ENCODE measurements at places on chromosomes 12 and 14.
A peak's percentile ranks its signal among the peaks of the same experiment; 100 is the strongest.

- no peak for DNase-seq
Observed at GRCh38 chr14:97776890-97777558, 979.8 kb downstream of the VRK1 start.

- no peak for DNase-seq
Observed at GRCh38 chr14:105018414-105018813, 2.5 kb downstream of the CDCA4 start.

GRCh38 chr14:76329951-76330350, 46.0 kb upstream of the ESRRB start:
- DNase-seq: no peak

- DNase-seq: peak; percentile 8
Observed at GRCh38 chr14:101561145-101561896, at the start of gene DIO3. DIO3 (plus strand) TSS chr14:101561495.

DNA sequence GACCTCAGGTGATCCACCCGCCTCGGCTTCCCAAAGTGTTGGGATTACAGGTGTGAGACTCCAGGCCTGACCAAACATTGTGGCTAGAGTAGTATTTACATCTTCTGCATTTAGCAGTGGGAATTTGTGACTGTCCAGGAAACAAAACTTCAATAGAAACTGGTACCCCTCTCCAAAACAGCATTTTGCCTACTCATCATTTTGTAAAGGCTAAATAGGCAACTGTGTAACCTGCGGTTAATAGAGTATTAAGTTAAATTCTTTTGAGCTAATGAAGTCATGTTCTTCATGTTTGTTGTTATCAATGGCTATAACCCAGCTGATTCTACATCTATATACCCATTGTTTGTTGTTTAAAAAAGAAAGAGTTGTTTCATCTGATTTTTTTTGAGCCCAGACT, 8.1 kb downstream of the CMAS start:
- DNase-seq: no peak

GRCh38 chr14:21476523-21476924, 235 bp downstream of the RAB2B start:
- peak; percentile 70 for DNase-seq

DNA sequence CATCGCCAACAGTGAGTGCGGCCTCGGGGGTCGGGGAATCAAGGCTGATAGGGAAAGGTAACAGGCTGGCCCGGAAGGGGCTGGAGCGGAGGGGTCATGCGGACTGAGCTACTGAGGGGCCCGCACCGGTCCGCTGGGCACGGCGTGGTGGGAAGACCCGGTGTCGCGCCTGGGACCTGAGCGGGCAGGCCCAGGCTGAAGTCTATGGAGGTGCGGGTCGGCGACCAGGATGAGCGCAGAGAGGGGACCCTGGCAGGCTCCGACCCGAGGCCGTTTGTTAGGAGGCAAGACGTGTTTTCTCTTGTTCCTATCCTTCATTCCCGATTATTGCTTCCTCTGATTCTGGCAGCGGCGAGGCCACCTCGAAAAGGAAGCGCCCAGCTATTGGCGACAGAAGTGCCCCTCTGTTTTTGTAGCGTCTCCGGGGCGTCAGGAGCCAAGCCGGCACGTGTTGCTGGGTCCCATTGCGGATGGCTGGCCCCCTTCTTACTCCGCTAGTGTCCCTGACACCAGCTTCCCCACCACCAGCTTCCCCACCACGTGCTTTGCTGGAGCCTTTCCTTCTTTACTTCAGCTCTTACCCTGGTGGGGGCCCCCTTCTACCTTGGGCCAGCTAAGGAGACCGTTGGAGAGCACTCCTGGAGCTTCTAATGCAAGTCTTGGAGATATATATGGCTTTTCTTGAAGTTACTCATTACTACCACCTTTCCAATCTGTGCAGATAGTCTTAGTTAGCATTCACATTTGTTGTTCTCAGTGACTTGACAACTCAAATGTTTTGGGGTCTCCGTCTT, 653 bp downstream of the PA2G4 start:
- DNase-seq: peak; percentile 42

- DNase-seq: no peak
Observed at GRCh38 chr12:113120670-113121370, 14.7 kb downstream of the RASAL1 start.

DNA sequence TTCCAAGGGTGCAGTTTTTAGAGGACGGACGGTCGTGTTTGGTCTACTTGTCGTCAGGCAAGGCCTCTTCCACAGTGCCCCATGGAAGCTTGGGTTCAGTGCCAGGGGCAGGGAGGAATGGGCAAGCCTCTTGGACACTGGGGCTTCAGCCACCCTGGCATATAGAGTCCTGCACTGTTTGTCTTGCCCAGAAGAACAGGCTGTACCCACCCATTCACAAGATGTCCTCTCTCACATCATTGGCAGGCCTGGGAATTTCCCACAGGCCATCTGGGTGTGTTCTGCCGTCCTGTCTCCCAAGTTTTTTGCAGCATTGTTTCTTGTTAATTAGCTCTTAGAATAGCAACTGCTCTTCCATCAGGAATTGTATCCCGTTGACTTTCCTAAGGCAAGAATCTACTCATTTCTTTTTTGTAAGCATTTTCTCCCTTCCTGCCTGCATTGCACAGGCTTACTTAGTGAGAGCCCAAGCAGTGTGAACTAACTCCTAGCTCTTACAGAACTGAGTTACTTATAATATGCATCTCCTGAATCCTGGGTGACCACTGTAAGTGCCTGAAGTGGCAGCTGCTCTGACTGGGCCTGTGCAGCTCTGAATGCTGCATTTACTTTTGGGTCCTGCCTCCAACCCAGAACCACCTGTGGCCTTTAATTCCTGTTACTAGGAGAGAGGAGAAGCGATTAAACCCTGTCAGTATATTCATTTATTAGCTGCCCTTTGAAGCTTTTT, 149.4 kb upstream of the HIF1A start:
- no peak for DNase-seq

DNA sequence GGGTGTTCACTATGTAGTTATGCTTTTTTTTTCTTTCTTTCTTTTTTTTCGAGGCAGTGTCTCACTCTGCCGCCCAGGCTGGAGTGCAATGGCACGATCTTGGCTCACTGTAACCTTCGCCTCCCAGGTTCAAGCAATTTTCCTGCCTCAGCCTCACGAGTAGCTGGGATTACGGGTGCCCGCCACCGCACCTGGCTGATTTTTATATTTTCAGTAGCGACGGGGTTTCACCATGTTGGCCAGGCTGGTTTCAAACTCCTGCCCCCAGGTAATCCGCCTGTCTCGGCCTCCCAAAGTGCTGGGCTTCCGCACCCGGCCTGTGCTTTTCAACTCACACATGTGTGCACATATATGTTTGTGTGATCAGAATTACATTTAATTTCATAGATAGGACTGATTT, 38.9 kb upstream of the AMN start:
- DNase-seq: no peak

- no peak for DNase-seq
Observed at GRCh38 chr12:94460616-94460959, 921 bp upstream of the CEP83 start.

GRCh38 chr14:68730348-68730747, 62.5 kb downstream of the ZFP36L1 start:
- no peak for DNase-seq

GRCh38 chr12:19119440-19119839, 10.1 kb upstream of the PLEKHA5 start:
- DNase-seq: no peak

GRCh38 chr12:103422746-103423515, 72.8 kb downstream of the C12orf42 start:
- DNase-seq: no peak

- no peak for DNase-seq
Observed at GRCh38 chr14:102279282-102279681, 25.7 kb downstream of the MOK start.

DNA sequence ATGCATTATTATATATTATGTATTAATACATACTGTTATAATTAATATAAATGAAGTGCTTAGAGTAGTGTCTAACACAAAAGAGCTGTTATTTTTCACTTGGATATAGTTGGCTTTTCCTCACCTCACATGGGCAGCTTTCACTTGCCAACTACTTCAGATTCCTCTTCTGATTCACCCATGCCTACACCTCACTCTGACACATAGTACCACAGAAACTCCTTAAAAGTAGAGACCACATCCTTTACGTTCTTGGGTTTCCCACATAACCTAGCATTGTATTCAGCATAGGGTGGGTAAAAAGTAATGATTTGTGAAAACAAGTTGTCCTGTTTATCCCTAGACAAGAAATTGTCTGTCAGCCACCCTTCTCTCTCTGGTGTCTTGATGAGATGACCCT, 61.0 kb downstream of the DIO2 start:
- DNase-seq: no peak

DNA sequence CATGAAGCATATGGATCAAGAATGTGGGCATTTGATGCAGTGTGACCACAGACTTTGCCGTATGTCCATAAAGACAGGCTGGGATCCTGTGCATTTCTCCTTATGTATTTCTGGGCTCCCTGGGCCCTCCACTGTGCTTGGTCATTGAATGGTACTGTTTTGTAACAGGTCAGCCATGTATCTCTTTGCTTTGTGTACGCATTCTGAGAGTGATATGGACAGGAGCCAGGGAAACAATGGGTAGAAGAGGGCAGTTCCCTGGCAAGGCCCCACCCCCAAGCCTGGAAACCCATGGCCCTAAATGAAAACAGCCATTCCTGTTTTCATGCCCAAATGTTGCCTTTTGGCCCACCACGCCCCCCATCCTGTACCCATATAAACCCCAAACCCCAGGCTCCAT, 15.2 kb upstream of the FBXO34 start:
- no peak for DNase-seq

GRCh38 chr14:54467280-54467679, 21.5 kb downstream of the GMFB start:
- no peak for DNase-seq

DNA sequence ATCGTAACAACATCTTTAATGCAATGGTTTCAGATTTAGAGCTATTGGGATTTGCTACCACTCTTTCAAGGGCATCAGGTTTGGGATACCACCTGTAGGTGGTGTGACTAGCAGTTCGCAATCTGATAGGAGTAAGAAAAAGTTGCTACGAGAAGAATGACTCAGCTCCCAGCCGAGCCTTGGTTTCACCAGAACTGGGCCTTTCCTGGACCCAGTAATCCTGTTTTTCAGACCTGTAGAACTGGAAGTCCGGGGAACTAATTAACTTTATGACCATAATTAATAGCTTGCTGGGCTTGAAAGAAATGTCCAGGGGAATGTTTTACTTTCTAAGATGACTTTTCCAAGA, 770 bp downstream of the ABHD4 start:
- peak; percentile 78 for DNase-seq

GRCh38 chr12:49903700-49904423, at the start of gene FAIM2:
FAIM2 (minus strand) TSS chr12:49903900; CDS start chr12:49903792, 108 bp downstream.
- peak; percentile 77 for DNase-seq

- DNase-seq: no peak
Observed at GRCh38 chr12:69660164-69660863, 38.8 kb downstream of the BEST3 start.
